ENCODE measurements at places on chromosomes 2 and 18.

GRCh38 chr2:88857951-88858411 is 166.5 kb downstream of the RPIA start:
- peak; percentile 2 for DNase-seq

DNA sequence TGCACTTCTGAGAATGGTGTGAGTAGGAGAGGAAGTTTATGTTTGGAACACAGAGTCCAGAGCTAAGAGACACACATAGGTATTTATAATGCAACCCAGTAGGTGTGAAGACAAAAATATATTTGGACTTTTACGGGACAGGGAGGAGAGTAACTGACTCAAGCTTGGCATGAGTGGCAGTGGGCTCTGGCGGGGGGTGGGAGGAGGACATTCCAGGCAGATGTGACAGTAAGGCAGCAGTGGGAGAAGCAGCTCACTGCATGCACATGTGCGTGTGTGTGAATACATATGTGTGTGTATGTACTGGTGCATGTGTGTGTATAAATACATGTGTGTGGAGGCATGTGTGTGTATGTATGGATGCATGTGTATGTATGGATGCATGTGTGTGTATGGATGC is 51.4 kb downstream of the DCDC2C start:
- DNase-seq: no peak

- peak; percentile 82 for DNase-seq
Measured at GRCh38 chr2:157748371-157749142, 119.9 kb upstream of the ACVR1C start.

DNA sequence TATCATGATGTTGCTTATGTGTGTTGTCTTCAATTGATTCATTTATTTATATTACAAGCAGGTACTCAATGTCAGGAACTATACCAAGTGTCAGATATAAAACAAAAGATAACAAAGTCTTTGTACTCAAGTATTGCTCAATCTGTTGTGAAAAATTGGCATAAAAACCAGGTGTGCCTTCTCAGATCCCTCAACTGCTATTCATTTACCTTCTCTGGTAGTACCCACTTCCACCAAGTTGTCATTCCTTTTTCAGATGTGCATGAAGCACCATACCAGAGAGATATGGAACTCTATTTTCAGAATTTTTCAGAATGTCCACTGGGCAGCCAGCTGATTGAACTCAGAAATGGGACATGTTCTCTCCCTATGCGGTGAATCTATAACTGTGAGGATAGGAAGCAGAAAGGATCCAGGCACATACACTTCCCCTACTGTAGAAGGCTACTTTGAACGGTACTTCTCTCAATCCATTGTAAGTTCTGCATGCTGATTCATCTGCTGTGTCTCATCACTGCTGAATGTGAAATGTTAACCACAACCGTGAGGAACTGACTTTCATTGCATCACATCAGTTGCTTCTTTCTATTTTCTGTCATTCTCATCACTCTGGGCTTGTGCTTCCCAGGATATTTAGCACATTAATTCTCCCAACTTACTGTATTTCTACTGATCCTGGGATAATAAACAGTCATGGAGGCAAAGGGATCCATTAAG is 1621.3 kb downstream of the SUCLG1 start:
- DNase-seq: peak; percentile 95

DNA sequence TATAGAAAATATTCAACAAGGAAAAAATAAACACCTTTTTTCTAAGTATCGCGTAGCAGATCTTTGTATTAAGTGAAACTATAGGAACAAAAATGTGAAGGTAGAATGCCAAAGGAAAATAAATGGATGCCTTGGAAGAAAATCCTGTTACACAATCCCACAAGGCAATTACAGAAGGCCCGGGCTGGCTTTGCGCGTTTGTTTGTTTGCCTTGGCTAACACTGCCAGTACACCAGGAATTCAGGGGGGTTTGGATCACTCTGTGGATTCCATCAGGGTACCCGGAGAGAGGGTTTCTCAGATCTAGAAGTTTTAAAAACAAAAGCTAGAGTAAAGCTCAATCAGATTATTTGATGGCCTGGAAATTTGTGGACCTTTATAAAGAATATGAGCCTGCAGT is 478.3 kb downstream of the FBXO15 start:
- DNase-seq: peak; percentile 31

GRCh38 chr2:134281815-134282419 is 28.0 kb downstream of the MGAT5 start:
- DNase-seq: no peak

DNA sequence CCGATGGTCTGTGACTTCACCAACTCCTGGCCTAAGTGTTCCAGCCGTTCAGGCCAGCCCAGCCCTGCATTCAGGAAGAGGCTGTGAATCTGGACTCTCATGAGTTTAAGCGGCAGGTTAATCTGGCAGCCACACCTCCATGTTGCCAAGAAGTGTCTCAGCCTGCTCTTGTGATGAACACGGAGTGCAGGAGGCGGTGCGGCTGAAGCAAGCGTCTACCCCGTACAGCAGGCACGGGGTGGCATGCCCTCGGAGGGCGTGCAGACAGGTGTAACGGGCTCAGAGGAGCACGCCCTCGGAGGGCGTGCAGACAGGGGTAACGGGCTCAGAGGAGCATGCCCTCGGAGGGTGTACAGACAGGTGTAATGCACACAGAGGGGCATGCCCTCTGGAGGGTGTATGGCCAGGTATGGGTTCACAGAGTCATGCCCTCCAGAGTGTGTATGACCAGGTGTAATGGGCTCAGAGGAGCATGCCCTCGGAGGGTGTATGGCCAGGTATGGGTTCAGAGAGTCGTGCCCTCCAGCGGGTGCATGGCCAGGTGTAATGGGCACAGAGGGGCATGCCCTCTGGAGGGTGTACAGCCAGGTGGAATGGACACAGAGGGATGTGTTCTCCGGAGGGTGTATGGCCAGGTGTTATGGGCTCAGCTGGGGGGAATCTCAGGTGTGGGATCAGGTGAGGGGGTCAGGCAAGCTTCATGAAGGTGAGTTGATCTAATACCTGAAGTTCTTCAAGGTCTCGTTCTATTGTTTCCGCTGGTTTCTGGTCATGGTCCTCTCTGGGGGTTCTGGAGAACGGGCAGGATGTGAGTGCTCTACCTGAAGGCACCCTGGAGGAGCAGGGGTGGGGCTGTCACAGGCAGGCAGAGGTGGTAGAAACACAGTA is 22.6 kb downstream of the CROCC2 start:
- DNase-seq: no peak

GRCh38 chr2:225112362-225113126 is 70.3 kb upstream of the DOCK10 start:
- DNase-seq: peak; percentile 49

DNA sequence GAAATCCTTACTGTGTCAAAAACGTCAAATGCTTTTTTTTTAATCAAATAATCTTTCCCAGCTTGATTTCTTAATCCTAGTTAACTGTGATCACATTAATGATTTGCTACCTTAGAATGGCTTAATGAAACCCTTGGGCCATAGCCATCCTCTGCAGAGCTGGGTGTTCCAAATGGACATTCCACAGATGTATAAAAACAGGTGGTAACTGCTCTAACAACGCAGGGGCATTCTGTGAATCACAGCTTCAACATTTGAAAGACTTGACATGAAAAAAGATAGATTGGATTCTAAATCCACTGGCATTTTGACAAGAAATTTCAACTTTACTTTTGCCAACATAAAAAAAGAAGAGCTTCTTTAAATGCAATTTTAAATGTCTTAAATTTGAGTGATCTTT is 69.8 kb upstream of the RASGRP3 start:
- no peak for DNase-seq

DNA sequence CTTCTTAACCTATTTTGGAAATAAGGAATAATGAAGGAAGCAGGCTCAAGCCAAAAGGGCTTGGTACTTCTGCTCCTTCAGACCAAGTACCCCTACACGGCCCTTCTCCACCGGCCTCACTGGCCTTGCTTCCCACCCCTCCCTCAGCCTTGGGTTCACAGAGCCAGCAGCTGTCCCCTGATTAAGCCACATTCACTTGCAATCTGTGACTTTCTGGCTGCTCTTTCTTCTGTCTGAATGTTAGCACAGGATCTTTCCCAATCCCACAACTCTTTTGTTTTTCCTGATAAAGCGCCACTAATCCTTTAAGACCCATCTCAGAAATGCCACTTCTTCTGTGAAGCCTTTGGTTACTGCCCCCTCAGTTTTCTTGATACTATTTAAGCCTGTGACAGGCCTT is 52.4 kb downstream of the REEP1 start:
- DNase-seq: no peak

GRCh38 chr2:162677476-162677875 is 161.1 kb downstream of the KCNH7 start:
- peak; percentile 2 for DNase-seq

- no peak for DNase-seq
Measured at GRCh38 chr2:76684756-76685155, 837.4 kb downstream of the LRRTM4 start.

- no peak for DNase-seq
Measured at GRCh38 chr2:121218386-121218938, 66.5 kb downstream of the TFCP2L1 start.

- DNase-seq: peak; percentile 79
Measured at GRCh38 chr18:58221060-58221725, 177.2 kb downstream of the NEDD4L start.

DNA sequence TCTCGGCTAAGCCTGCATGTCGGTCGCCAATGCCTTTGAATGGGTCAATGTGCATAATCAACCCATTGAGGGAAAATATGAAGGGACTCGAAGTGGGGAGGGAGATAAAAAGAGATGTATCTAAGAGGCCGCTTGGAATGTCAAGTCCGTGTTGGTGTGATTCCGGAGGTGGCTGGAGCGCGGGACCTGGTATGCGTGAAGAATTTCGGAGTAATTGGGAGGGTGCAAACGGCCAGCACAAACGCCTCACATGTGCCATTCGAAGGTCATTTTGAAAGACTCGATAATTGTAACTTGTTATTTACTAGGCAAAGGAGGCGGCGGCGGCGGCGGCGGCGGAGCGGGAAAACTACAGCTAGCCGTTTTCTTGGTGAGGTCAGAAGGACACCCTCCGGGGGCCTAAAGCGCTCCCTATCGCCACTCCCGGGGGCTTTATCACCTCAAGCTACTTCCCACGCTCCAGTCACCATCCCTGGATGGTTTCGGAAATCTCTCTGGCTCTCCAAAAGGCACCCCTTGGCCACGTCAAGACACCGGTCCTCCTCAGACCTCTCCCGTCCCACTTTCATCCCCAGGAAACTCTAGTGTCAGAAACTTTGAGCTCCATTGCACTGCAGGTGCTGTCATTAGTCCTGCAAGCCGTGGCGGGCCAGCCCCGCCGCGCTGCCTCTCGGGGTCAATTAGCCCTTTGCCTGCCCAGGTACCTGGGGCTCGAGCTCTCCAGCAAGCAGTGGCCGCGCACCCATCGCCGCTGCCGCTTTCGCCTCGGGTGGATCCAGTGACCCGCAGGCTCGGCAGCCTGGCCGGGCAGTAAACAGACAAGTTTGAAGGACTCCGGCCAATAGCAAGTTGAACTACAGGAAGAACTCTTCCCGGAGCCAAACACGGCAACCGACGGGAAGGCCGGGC is 1.5 kb downstream of the ERBB4 start:
- DNase-seq: no peak

DNA sequence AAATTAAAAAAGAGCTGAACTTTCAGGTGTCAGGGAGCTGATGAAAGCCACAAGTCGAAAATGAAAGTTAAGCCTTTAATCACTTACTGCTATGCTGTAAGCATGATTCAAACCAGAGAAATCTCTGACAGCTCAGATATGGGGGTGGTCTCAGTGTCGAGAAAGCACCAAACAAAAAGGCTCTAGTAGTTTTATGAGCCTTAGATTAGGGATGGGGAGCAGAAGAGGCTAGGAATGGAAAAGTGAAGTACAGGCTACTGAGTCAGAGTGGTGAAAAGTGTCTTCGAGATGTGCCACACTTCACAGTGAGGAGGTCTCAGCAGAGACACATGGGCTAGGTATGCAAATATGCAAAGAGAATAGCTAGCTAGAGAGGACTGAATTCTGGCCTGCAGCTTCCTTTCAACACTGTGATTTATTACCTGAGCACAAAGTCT is 482.2 kb downstream of the SPAG16 start:
- DNase-seq: peak; percentile 15

DNA sequence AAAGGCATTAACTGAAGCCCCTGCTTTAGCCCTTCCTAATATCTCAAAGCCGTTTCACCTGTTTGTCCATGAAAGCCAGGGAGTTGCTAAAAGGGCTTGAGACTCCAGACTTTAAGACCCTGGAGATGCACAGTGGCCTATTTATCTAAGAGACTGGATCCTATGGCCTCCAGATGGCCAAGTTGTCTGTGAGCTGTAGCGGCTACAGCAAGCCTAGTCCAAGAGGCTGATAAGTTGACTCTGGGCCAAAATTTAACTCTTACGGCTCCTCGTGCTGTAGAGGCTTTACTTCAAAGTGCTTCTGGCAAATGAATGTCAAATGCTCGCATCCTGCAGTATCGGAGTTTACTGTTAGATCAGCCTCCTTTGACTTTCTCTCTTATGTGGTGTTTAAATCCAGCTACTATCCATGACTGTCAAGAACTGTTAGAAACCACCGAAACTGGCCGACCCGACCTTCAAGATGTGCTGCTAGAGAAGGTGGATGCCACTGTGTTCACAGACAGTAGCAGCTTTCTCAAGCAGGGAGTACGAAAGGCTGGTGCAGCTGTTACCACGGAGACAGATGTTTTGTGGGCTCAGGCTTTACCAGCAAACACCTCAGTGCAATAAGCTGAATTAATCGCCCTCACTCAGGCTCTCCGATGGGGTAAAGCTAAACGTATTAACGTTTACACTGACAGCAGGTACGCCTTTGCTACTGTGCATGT is 336.7 kb upstream of the CNTNAP5 start:
- DNase-seq: no peak

- no peak for DNase-seq
Measured at GRCh38 chr2:57907411-57907810, 139.2 kb upstream of the VRK2 start.

GRCh38 chr2:192887337-192887736 is 692.6 kb upstream of the TMEFF2 start:
- DNase-seq: no peak

GRCh38 chr18:36627637-36628036 is 201.2 kb downstream of the TPGS2 start:
- no peak for DNase-seq

GRCh38 chr2:235964787-235965390 is 203.3 kb downstream of the GBX2 start:
- no peak for DNase-seq

GRCh38 chr2:202317080-202317857 is 51.7 kb downstream of the NOP58 start:
- peak; percentile 96 for DNase-seq

DNA sequence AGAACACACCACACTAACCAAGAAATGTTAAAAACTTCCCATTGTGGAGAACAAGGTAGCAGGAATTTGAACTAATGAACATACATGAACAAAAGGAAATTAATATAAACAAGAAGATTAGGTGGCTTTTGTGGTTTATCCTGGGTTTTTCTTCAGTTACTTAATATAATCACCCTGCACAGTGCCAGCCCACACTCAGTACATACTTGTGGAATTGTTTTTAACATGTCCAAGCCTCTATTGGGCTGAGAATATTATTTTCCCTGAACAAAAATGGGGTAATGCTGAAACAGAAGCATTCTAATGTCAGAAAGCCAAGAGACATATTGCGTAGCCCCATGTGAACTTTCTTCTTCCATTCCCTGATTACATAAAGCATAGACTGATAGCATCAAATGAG is 202.8 kb downstream of the DNER start:
- no peak for DNase-seq

Measured in fibroblast of skin of right biceps (primary cell).